ENCODE measurements at places on chromosomes 16 and 17. TPM values are rescaled to one million over a fixed set of nuclear protein-coding genes. Genes with fewer than 3 reads are reported as not detected.

DNA sequence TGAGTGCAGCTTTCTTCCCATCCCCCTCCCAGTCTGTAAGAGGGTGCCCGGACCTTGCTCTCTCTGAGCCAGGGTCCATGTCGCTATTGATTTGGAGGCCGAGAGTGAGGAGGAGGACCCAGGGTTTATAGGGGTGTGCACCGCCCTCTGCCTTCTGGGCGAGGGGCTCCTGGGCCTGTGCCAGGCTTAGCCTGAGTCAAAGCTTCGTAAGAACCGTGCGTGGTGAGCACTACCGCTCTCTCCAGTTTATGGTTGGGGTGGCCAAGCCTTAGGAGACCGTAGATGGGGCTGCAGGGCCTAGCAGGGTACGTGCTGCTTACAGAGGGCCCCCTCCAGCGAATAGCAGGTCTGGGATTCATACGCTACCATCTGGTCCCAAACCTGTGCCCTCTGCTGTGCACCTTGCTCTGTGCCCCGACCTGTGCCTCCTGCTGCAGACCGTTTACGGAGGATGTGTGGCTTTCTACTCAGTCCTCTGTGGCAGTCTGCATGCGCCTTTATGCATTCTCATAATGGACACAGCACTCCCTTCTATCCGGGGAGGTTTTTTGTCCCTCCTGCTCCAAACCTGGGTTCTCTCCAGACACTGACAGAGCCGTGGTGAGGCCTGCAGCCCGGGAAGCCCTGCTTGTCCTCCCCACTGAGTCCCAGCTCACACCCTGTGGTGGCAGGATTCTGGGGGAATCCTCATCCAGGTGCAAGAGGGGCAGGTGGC lies 54.7 kb downstream of the PGS1 start:
- H3K27me3 ChIP-seq = no peaks in the 10 kb centered on the region
- DNase-seq = no peak
- no peak overlapping the region for H3K27ac ChIP-seq
- H3K36me3 ChIP-seq = no peaks in the 10 kb centered on the region

The TMEM235 gene
- total RNA-seq = 0.29 TPM

DNA sequence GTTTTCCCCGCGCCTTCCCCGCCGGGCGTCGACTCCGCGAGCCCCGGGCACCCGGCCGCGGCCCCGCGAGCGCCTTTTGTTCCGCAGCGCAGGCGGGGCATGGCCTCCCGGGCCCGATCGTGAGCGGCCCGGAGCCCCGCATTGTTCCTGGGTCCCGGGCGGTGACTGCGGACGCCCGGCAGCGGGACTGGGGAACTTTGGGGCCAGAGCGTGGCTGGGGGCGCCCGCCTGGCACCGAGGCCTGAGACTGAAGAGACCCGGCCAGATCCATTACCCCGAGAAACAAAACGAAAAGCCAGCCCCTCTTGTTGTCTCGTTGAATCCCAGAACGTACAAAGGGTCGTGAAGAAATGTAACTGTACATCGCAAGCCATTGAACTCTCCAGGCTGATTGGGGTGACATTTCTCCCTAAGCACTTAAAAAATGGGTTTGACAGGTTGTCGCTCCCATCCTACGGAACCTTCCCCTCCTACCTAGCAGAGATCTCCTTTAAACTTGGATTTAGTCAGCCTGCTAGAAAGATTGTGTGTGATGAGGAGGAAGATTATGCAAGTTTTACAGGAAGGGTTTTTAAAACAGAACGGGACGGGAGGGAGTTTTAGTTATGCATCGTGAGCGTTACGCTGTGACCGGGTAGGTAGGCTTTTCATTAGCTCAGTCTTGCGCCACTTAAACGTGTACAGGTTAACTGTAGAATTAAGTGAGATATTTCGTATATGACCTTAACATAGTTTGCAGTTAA lies 825 bp downstream of the METTL9 start:
- H3K4me1 ChIP-seq = peaks cover 5% of the 10 kb centered on the region
- peak overlapping the region; percentile 94 for H3K4me3 ChIP-seq
- peak overlapping the region; percentile 96 for H3K27ac ChIP-seq
- no peaks in the 10 kb centered on the region for H3K36me3 ChIP-seq
- no peaks in the 10 kb centered on the region for H3K27me3 ChIP-seq
- DNase-seq = no peak

The HOXB7 gene
- total RNA-seq = not detected

DNA sequence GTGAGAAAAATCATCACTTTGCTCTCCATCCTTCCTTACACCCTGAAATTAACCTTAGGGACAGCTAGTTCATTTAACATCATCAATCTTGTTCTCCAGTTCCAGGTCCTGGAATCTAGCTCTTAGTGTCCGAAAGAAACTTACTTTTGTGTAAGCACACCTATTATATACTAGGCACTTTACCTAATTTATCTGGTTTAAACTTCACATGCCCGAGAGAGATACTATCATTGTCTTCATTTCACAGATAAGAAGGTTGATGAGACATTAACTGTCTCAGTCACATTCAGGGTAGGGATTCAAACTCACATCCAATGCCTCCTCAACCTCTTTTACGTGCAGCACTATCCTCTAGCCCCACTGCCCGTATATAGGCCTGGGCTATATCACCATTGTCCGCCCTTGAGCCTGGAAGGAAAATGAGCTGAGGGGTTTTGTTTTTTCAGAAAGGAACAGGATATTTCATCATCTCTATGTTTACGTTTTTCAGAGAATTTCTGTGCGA lies 501 bp upstream of the AP2B1 start:
- no peak for DNase-seq
- H3K27ac ChIP-seq = peak overlapping the region; percentile 93
- peaks cover 13% of the 10 kb centered on the region for H3K4me1 ChIP-seq
- H3K4me3 ChIP-seq = peak overlapping the region; percentile 97
- H3K36me3 ChIP-seq = no peaks in the 10 kb centered on the region
- H3K27me3 ChIP-seq = peaks cover 23% of the 10 kb centered on the region

DNA sequence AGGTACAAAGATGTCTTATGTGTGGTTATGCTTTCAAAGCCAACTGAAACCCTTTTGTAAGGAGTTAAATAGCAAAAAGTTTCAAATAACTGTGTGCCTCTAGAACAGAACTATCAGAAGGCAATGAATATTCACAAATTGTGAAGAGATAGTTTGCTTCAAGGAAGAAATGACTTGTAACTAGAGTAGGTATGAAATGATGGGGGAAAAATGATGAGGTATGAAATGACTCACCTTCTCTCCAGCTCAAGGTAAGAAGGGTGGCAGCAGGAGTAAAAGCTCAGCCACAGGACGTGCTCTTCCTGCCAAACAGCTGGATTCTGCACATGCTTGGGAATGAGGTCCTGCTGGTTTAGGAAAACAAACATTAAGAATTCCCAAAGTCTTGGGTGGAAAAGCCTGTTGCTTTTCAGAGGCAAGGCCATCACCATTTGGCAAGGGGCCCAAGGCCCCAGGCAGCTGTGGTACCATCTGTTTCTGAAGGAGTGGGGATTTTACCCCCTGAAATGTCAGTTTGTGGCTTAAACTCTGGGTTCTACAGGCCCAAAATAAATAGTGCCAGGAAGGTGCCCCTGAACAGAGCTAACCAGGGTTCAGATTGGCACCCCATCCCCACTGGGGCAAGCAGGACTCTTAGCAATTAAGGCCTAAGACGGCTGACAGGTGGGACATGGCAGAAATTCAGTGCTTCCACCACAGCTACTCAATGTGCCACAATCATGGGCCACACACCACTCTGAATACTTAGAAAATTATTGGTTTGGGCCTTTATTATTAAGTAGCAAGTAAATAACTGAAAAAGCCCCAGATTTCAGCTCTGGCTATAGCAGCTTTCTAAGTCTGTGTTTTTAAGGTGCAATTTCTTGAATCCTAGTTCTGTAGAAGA lies 13.3 kb downstream of the HERPUD1 start:
- no peak overlapping the region for H3K4me3 ChIP-seq
- H3K4me1 ChIP-seq = no peaks in the 10 kb centered on the region
- DNase-seq = no peak
- no peak overlapping the region for H3K27ac ChIP-seq

The KRTAP16-1 gene
- total RNA-seq = not detected

DNA sequence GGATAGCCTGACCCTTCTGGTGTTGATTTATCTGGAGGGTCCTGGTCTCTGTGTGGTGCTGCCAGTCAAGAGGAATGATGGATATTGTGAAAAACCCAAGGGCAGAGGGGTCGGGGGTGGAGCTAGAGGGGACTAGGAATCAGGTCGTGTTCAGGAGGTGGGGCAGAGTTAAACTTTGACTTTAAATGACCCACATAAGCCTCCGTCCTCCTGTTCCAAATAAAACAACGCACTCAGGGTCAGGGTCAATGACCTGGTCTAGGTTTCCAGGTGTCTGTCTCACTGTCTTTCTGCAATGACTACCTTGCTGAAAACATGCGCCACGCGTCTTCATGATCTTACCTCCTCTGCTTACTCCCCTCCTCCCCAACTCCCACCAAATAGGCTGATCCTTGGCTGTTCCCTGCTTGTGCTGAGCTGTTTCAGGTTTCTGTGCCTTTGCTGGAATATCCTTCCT lies 14.7 kb downstream of the AOC3 start:
- no peaks in the 10 kb centered on the region for H3K4me1 ChIP-seq
- no peaks in the 10 kb centered on the region for H3K36me3 ChIP-seq
- DNase-seq = no peak
- H3K27me3 ChIP-seq = no peaks in the 10 kb centered on the region
- H3K4me3 ChIP-seq = no peak overlapping the region

The NKIRAS2 gene
- total RNA-seq = 51.2 TPM

The YBX2 gene
- 6.9 TPM for total RNA-seq

GRCh38 chr17:10161386-10161785 lies 37.0 kb downstream of the GAS7 start:
- H3K36me3 ChIP-seq = no peaks in the 10 kb centered on the region
- no peak overlapping the region for H3K27ac ChIP-seq
- DNase-seq = no peak
- H3K4me3 ChIP-seq = no peak overlapping the region

DNA sequence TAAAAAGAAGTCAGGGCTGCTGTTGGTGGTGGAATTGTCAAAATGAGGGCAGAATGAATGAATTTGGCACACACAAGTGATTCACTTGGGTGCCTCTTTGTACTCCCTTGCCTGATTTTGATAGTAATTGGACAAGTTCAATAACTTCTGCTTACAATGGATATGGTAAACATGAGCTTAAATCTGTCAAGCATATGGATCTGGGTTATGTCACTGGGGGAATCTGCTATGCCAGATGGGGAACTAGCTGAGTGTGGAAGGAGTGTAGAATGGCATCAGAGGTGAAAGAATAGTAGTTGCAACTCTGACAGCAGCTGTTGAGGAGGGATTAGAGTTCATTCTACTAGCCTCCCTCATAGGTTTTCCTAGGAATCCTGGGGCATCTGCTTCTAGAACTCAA lies 724.2 kb upstream of the CDH8 start:
- H3K4me1 ChIP-seq = no peaks in the 10 kb centered on the region
- H3K27me3 ChIP-seq = no peaks in the 10 kb centered on the region
- no peak overlapping the region for H3K4me3 ChIP-seq
